ENCODE measurements at places on chromosomes 2 and 18. TPM values are rescaled to one million over a fixed set of nuclear protein-coding genes. Genes with fewer than 3 reads are reported as not detected.
A peak's percentile ranks its signal among the peaks of the same experiment; 100 is the strongest.

- no peak for DNase-seq
Measured at GRCh38 chr2:159454185-159454584, 162.2 kb downstream of the BAZ2B start.

DNA sequence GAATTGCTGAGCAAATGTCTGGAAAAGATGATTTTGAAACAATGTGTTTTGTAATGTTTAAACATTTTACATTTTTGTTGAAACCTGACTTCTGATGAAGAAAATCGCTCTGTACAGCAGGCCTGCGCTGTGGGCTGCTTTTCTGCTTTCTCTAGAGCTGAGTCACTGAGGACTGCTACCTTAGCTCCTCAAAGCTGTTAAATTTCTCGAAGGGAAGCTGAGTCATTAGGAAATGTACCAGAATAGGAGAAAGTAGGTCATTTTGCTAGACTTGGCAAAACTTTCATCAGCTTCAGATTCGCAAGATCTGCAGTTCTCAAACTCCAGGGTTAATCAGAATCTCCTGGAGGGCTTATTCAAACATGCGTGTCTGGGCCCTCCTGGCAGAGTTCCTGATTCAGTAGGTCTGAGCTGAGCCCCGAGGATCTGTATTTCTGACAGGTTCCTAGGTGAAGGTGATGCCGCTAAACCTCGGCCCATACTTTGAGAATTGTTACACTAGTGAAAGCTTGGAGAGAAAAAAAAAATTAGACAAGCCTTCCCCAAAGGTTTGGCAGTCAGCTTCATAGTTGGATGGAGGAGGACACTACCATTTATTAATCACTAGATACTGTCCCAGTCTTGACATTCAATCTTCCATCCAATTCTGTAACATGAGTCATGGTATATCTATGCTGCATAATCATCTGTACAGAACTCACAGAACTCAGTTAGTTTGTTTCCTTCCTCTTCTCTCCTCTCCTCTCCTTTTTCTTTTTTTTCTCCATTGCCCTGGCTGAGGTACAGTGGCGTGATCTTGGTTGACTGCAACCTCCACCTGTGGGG is 297.6 kb downstream of the PARD3B start:
- DNase-seq, result peak; percentile 84

GRCh38 chr2:47087051-47087450 is 68.1 kb downstream of the STPG4 start:
- no peak for DNase-seq

DNA sequence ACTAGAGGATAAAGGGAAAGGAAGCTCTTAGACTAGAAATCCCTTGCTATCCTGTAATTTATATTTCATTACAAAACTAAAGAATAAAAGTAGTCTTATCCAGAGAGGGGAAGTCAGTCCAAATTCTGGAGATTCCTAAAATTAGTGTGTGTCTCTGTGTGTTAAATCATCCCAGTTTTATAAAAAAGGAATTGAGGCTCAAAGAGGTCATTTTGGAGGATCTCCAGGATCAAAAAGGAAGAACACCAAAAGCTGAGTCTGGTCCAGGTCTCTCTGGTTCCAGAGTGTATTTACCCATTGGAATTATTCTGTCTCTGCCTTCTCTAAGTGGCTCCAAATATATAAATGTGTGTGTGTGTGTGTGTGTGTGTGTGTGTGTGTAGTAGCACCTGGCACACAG is 166.7 kb downstream of the NRXN1 start:
- DNase-seq, result no peak

DNA sequence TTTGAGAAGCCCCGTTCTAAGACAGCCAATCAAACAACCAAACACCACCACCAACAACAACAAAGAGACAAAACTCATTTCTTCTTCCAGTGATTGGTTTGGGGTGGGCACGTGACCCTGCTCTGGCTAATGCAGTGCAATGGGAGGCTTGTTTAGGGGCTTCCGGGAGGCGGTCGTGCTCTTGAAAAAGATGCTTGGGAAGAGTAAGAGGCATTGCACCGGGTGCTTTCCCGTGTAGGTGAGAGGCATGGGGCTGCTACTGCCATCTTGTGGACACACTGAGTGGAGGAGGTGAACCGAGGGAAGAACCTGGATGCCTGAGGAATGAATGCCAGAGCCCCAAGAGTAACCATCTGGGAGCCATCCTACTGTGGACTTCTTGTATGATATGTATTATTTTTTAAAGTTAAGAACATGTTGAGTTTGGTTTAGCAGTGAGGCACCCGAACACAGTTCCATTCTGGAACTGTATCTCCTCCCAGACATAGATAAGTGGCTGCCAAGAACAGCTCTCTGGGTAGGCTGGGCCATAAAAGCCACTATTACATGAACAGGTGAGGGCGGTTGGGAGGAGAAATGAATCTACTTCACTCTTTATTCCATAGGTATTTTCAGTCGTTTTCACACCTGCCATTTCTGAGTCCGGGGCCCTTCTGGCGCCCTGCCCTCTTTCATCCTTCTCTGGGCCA is 19.1 kb upstream of the ARHGAP25 start:
- DNase-seq, result peak; percentile 76

GRCh38 chr2:191318729-191319078 is 73.5 kb downstream of the MYO1B start:
- peak; percentile 48 for DNase-seq

SLC9A4 gene
- total RNA-seq, result 0.84 TPM

Measured in A172 (cell line).